ENCODE measurements at places on chromosomes 11 and 22. TPM values are rescaled to one million over a fixed set of nuclear protein-coding genes. Genes with fewer than 3 reads are reported as not detected.
A peak's percentile ranks its signal among the peaks of the same experiment; 100 is the strongest.

GRCh38 chr22:40718250-40719204, 39.2 kb downstream of the MCHR1 start:
- DNase-seq = no peak

- no peak for DNase-seq
Measured at GRCh38 chr11:64851831-64852351, 7.4 kb upstream of the CDC42BPG start.

GRCh38 chr11:61539006-61539405, 30.5 kb downstream of the LRRC10B start:
- DNase-seq = no peak

GRCh38 chr11:1049431-1049891, 12.9 kb upstream of the MUC6 start:
- no peak for DNase-seq

DNA sequence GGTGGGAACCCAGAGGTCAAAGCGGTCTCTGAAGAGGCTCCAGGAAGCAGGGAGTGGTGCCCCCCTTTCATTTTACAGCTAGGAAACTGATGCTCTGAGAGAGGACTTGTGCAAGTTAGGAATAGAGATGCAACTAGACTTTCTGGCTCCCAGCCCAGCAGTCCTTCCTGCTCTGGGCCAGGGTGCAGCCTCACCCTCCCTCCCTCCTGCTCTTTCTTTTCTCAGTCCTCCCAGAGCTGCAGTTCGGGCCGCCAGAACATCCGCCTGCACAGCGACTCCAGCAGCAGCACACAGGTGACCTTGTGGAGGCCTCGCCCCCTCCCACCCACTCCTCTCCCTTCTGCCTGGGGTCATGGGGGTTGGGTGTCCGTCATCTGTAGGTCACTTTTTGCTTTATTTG, 51.5 kb downstream of the LHFPL7 start:
- DNase-seq = peak; percentile 66

DNA sequence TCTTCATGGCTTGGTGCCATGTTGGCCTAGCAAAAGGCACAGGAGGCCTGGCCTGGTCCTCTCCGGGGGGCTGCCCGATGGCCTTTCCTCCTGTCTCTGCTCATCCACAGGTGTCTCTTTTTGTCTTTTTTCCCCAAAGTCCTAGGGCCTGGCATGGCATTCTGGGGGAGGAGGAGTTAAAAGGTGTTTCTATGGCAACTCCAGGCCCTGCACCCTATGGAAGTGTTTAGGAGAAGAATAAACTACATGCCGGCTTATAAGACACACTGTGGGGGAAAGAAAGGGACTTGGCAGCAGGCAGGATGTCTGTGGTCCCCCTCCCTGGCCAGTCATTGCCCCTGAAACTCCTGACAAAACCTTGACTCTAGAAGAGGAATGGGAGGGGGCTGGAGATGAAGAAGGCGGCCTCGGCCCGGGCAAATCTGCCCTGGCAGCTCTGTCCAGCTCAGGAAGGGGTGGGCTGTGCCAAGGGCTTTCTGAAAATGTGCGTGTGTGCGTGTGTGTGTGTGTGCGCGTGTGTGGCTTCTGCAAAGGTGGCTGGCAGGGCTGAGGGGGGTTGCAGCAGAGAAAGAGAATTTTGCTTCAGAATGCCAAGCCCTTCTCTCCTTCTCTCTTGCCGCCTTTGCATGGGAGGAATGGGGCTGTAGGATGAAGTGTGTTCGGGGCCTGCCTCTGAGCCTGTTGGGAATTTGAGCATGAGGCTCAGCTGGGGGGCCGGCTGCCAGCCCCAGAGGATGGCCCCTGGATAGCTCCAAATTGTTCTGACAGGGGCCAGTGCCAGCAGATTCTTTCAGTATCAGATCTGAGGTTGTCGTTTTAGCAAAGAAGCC, 3.2 kb downstream of the TIMP3 start:
- no peak for DNase-seq

DNA sequence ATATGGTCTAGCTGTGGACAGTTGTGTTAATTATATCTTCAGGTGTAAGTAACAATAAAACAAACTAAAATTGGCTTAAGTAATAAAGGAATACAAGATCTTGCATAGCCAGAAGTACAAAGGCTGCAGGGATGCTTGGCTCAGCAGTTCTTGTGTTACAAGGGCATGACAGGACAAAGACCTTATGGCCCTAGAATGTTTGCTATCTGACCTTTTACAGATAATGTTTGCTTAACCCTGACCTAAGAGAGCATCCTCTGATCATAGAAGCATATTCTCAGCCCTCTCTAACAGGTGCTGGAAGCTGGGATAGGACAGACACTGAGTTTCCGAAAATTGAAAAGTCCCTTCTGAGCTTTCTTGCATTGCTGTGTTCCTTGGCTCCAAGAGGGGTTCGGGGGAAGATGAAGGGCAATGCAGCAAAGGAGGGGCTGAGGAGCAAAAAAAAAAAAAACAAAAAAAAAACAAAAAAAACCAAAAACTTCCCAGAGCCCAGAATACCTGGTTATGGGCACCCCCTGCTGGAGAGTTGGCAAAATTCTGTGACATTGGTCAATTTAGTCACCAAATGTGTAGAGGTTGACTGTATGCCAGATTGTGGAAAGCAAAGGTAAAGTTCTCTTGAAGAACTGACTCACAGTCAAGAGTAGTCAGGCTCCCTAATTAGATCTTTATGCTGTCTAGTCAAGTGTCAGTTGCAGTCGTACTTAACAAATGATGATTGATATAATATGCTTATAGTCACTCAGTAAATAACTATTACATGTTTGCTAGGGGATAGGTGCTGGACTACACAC, 10.4 kb upstream of the HIKESHI start:
- peak; percentile 44 for DNase-seq

DNA sequence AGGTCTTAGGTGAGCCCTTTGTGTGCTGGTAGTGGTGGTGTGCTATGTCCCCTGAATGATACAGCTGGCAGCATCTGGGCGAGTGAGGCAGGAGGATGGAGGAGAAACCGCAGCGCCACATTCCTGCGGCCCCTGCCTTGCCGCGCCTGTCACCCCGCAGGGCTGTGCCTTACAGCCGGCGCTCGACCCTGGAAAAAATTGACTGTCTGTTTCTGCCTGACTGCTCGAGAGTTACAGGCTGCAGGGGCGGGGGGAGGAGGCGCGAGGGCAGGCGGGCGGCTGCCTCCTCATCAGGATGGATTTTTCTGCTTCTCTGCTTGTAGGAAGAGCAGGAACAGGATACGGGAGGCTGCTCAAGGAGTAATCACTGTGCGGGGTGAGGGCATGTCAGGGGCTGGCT, 443.4 kb downstream of the MIAT start:
- DNase-seq = peak; percentile 54

DNA sequence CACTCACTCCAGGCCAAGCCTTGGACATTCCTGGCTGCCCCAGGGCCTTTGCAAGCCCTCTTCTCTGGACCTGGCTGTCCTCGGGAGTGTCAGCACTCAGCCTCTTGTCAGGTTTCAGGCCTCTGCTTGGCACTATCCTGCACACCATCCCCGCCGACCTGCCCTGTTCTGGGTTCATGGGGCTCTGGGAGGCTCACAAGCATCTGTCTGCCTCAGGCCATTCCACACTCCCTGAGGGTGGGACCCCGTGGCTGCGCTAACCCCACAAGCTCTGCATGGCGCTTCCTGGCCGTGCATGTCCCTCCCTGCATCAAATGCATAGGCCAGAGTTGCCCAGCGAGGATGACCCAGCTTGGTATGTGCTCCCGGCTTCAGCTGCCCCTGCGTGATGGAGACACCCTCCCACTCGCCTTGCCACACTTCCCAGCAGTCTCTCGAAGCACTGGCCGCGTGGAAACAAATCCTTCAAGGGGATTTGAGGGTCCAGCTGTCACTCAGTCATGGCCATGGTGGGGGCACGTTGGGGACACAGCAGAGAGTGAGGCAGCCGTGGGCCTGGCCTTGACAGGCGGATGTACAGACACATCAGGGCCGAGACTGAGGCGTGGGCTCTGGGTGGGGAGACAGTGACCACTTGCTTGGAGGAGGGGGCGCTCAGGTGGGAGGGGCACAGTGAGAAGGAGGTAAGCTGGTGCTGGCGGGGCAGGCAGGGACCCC, 87.3 kb downstream of the KCNQ1 start:
- DNase-seq = no peak

DNA sequence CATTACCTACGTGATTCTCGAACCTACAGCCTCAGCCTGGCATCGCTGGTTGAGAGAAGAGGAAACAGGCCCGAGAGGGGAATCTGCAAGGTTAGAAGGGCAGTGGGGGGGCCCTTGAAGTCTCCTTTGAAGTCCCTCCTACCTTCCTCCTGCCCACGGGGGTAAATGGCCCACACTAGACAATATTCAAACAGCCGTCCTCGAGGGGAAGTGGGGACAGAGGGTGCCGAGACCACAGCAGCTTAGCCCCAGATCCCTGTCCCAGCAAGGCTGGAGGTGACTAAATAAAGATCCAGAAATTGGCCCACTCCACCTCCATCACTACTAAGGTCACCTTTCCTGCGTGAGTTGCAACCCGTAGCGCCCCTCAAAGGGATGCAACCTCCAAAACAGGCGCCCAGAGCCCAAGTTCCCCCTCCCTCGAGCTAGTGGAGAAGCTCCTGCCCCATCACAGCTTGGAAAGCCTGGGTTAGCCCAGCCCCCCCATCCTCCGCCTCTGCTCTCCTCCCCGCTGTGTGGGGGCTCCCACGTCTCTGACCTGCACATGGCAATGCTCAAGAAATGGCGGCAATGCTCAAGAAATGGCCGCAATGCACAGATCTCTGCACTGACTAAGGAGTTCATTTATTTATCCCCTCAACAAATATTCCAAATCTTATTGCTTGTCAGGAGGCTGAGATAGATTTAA, 788 bp upstream of the RASL10A start:
- DNase-seq = no peak

- peak; percentile 26 for DNase-seq
Measured at GRCh38 chr11:64553554-64554201, 37.3 kb upstream of the SLC22A12 start.

- no peak for DNase-seq
Measured at GRCh38 chr11:133545199-133545803, 13.0 kb upstream of the OPCML start.

DNA sequence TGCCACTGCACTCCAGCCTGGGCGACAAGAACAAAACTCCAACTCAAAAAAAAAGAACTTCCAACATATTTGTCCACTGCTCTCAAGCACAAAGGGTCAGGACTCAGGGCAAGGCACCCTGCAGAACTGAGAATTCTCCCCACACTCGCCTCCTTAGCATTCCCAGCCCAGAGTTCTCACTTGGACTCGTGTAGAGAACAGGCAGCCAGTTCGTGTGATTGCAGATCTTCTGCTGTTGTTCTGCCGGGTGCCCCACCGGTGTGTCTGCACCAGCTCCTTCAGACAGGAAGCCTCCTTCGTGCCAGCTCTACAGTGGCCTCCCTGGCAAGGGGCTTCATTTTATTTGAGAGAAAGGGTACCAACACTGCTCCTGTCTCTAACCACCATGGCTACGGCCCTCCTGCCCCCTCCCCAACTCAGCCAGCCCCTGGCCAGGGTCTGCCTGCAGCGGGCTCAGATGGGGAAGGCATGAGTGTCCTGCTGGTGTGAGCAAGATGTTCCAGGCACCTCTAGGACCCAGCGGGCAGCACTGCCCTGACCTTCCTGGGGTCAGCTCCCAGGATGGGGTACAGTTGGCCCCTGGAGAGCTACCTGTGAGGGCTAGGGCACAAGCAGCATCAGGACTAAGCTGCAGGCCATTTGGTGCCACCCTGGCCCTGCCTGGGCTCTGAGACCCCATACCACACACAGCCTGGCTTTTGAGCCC, 19.5 kb upstream of the SCGB1A1 start:
- no peak for DNase-seq

- DNase-seq = peak; percentile 51
Measured at GRCh38 chr22:45997777-45998637, 21.0 kb upstream of the WNT7B start.

DNA sequence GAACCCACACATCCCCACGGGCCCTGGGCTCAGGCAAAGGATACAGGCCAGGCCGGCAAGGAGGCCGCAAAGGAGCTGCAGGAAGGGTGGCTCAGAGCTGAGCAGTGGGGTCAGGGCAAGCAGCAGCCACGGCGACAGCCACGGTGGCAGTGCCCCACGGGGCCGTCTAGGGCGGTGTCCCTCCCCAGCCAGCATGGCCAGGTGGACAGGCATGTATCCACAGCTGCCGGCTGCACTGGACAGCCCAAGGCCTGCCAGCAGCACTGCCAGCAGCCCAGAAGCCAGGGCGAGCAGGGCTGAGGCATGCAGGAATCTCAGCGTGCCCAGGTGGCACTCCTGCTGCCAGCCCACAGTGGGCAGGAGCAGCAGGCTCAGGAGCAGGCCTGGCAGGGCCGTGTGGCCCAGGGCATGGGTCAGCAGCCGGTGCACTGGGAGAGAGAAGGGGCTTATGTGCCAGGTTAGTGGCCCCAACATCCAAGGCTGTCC, 3.9 kb downstream of the RHBDD3 start:
- no peak for DNase-seq

- DNase-seq = no peak
Measured at GRCh38 chr11:107592231-107592590, 1.3 kb downstream of the ELMOD1 start.

DNA sequence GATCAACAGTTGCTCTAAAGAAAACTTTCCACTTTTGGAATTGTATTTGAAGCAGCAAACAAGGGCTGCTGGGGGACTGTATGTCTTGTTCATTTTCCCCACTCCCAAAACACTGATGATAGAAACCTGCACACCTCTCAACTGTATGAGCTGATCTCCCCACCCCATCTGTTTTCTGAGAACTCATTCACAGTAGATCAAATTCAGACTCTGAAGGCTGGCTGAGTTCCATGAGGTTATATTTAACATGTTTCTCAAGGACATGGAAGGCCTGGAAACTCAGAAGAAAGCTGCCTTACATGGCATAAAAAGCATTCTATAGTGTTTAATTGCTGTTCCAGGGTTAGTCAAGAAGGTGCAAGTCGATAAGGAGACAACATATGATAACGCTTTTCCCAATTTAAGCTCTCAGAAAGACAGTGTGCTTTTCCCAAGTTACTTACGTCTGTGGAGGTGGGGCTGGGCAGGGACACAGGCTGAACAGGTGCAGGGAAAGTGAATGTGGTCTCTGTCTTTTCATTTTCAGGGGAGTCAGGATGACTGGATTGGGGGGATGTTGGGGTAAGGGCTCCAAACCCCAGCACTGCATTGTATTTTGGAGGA, 23.0 kb downstream of the LARGE2 start:
- no peak for DNase-seq

GRCh38 chr11:79007771-79008402, 432.9 kb downstream of the TENM4 start:
- DNase-seq = no peak

GRCh38 chr11:121592708-121593107, 139.9 kb upstream of the SORL1-AS1 start:
- DNase-seq = no peak

- DNase-seq = no peak
Measured at GRCh38 chr11:67271541-67272284, 5.4 kb downstream of the GRK2 start.

GRCh38 chr11:122367809-122368231, 251.8 kb upstream of the BLID start:
- peak; percentile 53 for DNase-seq

The CARNS1 gene
- not detected for total RNA-seq

The TMEM45B gene
- not detected for total RNA-seq

The NRGN gene
- total RNA-seq = 7.1 TPM

The MUC2 gene
- not detected for total RNA-seq

The DEPDC7 gene
- total RNA-seq = 6.9 TPM

The RASL10A gene
- not detected for total RNA-seq

The AGBL2 gene
- 0.12 TPM for total RNA-seq

The GLYAT gene
- not detected for total RNA-seq

The APOA4 gene
- not detected for total RNA-seq

The OR4A47 gene
- not detected for total RNA-seq

Data from H4 (cell line).